Prostate gland (tissue), 2 donors: ENCODE measurements at places on chromosomes 1 and 21. TPM values are rescaled to one million over a fixed set of nuclear protein-coding genes. Genes with fewer than 3 reads are reported as not detected.
A peak's percentile ranks its signal among the peaks of the same experiment; 100 is the strongest.

DNA sequence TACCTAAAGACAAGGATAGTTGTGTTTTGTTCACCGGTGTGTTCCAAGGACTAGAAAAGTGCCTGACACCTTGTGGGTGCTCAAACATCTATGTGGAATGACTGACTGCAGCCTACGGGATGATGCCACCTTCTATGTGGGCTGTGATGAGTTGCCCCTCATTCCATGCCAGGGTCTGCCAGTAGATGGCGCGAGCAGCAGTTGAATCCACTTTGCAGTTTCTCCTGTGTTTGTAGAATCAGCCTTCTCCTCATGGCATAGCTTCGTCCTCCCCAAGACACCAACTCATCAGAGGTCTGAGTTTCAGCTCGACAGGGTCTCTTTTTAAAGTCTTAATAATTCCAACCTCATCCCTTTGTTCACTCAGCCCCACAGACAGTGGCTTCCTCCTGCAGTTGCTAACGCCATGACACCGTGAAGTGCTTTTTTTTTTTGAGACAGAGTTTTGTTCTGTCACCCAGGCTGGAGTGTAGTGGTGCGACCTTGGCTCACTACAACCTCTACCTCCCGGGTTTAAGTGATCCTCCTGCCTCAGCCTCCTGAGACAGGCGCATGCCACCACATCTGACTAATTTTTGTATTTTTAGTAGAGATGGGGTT is 133.7 kb downstream of the CAPN8 start:
- DNase-seq: peak; percentile 18

- DNase-seq: no peak
Observed at GRCh38 chr1:115469703-115470476, 131.8 kb upstream of the NGF start.

DNA sequence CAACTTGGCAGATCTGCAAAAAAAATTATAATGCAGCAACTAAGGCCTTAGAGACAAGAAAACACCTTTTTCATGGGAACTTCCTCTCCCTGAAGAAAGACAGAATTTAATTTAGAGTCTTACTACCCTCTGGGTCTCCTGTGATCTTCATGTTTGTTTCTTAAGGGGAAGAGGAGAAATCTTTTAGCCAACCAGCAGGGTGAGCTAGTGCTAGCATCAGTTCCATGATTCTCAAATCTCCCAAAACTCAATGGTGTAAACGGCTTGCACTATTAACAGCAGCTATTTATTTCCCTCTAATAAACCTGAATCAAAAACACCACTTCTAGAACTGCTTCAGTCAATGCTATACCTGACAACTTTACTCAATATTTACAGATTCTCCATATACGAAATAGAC is 3.8 kb downstream of the ZNF644 start:
- no peak for DNase-seq

GRCh38 chr21:27564684-27565301 is 597.9 kb upstream of the ADAMTS5 start:
- DNase-seq: peak; percentile 25

DNA sequence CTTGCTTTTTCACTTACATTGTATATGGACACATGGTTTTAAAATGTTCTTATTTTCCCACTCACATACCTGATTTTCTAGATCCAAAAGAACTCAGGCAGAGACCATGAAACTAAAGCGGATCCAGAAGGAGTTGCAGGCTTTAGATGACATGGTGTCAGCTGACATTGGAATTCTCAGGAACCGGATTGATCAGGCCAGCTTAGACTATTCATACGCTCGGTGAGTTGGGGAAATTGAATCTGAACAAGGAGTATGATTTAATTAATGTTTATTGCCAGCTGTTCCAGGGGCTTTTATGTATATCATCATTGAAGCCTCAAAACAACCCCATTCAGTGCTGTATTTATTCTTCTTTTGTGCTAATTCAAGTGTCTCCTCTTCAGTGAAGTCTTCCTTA is 12.7 kb downstream of the GORAB start:
- no peak for DNase-seq

DNA sequence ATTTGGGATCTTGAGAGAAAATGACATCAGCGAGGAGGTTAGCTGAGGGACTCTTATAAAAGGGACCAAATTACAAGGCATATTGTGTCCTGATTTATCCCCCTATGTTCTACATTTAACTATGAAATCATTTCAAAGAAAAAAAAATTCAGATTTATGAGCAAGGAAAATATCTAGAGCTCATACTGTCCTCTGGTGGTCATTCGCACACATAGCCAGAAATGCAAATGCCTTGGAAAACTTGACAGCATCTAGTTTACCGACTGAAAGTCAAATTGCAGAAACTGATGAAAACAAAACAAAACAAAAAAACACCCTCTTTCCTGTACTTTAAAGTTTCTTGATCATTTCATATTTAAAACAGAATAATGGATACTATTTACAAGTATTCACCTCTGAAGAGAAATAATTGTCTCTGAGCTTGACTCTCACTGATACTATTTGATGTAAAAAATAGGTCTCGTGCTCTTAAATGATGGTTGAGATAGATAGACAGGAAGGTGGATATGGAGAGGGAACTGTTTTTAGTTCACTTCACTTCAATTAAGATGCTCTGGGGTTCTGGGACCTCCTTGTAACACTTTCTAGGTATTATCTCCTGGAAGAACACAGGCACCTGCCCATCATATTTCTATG is 253.8 kb downstream of the PCP4 start:
- no peak for DNase-seq

- DNase-seq: no peak
Observed at GRCh38 chr1:232837087-232837486, 31.9 kb downstream of the MAP10 start.

ADGRL2 gene
- total RNA-seq: 34.0 TPM
